Right hindlimb (tissue), 1 donor: ENCODE measurements at places on chromosomes 7 and 10.

- no peak for DNase-seq
These were observed 974.5 kb downstream of the LRMDA start for GRCh38 chr10:76405922-76406321.

DNA sequence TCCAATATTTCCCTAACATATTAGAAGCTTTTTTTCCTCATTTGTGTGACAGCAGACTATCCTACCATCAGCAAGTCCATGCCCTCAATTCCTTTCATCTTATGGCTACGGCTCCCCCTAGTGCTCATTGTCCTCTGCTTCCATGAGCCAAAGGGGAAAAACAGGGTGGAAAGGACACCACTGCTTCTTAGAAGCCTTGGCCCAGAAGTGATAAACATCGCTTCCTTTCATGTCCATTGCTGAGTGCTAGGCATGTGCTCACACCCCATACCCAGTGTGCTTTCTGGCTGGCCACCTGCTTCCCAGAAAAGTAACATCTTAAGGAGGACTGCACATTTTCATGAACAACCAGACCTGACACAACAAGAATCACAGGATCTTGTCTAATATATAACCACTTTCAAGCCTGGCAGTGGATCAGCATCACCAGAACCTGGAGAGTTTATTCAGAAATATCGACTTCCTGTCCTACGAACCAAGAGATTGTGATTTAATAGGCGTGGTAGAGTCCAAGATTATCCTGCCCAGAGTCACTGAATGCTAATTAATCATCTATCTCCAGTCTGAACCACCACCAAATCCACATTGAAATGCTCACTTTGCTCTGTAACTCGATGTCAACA lies 650.5 kb upstream of the SORCS1 start:
- peak; percentile 50 for DNase-seq

GRCh38 chr7:274266-274665 lies 15.7 kb upstream of the FOXL3 start:
- DNase-seq = no peak

DNA sequence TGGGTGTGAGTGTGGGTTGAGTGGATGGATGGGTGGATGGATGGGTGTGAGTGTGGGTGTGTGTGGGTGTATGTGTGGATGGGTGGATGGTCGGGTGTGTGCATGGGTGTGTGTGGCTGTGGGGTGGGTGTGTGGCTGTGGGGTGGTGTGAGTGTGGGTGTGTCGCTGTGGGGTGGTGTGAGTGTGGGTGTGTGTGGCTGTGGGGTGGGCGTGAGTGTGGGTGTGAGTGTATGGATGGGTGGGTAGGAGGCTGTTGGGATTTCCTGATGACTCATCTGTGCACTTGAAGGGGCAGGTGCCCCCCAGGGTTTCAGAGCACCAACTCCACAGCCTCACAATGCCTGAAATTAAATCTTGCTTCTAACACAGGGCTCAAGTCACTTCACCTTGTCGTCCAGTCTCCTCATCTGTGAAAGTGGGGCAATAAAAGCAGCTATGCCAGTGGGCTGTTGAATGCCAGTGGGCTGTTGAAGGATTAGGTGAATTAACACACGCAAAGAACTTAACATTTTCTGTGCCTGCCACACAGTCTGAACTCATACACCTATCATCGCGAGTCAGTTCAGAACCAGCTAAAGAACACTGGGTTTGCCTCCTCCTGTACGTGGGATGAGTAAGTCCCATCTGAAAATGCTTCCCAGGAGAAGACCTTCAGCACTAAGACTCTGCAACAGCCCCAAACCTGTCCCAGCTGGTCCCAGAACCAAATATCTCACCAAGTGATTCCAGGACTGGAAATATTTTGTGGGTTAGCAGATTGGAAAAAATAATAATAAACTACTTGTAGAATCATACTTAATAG lies 32.0 kb downstream of the SFMBT2 start:
- no peak for DNase-seq

DNA sequence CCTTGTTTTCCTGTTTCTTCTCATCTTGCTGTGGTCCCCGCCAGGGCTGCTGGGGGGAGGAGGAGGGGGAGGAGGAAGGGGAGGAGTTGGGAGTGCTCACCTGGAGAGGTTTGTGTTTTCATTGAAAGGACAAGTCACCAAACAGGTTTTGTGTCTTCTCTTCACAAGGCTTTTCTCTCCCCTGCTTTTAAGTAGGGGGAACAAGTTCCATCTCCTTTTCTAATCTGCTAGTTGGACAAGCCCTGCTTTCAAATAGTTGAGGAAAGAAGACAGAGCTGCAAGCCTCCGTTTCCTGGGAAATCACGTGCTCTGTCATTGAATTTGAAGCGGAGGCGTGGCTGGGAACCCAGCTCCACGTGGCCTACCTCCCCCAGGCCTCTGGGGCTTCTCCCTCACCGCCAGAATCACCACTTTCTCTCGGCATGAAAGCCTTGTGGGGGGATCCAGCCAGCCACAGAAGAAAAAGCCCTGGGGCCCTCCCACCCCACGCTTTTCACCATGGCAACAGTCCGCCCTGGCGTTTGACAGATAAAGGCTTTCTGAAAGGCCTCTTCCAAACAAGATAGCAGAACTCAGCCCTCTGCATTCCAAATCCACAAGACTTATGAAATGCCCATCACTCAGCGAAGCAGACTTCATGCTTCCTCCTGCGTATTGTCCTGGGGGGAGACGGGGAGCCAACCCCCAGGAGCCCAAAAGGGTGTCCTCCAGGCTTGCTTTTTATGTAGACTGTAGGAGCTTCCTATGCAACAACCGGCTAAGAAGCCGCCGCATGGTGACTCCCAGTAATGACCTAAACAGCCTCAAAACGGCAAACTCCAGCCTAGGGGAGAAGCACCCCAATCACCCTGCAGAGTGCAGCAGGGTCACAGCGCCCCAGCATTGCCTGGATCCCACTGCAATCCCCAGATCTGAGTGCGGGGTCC lies 51.7 kb downstream of the PROSER2 start:
- peak; percentile 75 for DNase-seq

- no peak for DNase-seq
These were observed 69.8 kb downstream of the MAP3K8 start for GRCh38 chr10:30503700-30504266.

- DNase-seq = no peak
These were observed 193.5 kb upstream of the HDAC9 start for GRCh38 chr7:18302097-18302496.

- DNase-seq = no peak
These were observed 237.1 kb upstream of the FAM3C start for GRCh38 chr7:121633186-121633585.

GRCh38 chr7:108235451-108236061 lies 105.4 kb upstream of the LAMB4 start:
- DNase-seq = no peak

DNA sequence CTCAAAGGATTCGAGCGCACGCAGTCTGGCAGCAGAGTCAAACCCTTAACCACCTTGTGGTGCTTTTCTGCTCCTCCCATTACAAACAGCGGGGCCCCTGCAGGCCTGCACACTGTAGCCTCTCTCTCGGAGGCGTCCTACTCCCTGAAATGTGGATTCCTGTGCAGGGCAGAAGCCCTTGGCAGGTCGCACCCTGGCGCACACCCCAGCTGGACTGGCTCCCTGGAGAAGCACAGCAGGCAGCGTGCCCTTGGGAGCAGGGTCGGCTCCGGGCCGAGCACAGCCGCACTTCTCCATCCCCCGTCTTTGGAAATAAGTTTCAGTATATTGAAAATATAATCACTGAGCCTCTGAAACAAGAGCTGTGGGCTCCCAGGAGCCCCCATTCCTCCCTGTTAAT lies 144.1 kb downstream of the C10orf105 start:
- peak; percentile 39 for DNase-seq

DNA sequence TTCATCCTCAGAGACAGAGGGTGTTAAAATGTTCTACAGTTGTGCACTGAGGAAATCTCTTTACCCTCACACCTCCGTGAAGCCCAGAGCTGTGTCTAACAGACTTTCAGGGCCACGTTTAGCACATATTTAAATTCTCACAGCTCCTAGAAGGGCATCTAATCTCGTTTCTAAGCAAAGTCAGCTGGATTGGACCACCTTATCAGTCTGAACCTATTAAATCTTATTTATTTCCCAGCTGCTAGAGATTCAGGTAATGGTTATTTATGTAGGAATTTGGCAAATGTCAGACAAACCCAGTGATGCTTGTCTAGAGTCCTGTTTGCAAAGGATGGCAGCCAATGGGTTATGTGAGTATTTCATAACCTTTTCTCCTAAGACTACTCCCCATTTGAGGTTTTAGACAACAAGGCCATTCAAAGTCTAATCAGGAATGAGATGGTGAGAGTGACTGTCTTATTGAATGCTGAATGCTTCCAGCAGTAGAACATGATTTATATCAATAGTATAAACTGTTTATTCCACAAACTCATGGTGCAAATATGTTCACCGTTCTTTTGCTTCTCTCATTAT lies 54.8 kb upstream of the EXOC4 start:
- DNase-seq = no peak

- no peak for DNase-seq
These were observed 62.5 kb downstream of the ABCB4 start for GRCh38 chr7:87413029-87413428.

GRCh38 chr10:9921544-9921943 lies 1096.1 kb upstream of the CELF2 start:
- DNase-seq = no peak

DNA sequence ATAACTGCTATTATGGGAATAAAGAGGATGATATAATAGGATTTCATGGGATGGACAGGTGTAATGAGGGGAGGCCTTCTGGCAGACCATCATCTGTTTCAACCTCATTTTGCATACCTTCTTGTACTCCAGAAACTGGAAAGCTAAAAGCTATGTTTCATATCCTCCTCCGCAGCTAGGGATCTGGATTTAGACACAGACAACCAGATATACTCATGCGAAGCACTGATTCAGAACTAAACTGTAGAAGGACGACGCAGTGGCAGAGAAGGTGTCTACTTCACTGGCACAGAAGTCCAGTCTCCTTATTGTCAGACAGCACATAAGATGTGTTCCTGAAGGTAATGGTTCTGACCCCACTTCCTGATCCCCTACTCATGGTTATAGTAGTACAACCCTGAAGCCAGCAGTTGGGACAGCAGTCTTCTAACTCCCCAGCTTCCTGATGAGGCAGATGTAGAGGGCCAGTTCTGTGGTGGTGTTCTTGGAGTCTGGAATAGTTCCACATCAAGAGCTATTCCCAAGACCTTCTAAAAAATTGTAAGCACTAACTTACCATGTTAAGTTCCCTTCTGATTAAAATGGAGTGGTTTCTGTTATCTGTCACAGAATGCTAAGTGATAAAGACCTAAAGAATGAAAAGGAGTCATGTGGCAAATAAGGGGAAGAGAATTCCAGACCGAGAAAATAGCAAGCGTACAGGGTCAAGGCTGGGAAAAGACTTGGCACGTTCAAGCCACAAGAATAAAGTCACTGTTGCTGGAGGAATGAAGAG lies 550.3 kb downstream of the GRM8 start:
- DNase-seq = no peak

GRCh38 chr7:42096681-42097561 lies 140.1 kb downstream of the GLI3 start:
- DNase-seq = peak; percentile 78

DNA sequence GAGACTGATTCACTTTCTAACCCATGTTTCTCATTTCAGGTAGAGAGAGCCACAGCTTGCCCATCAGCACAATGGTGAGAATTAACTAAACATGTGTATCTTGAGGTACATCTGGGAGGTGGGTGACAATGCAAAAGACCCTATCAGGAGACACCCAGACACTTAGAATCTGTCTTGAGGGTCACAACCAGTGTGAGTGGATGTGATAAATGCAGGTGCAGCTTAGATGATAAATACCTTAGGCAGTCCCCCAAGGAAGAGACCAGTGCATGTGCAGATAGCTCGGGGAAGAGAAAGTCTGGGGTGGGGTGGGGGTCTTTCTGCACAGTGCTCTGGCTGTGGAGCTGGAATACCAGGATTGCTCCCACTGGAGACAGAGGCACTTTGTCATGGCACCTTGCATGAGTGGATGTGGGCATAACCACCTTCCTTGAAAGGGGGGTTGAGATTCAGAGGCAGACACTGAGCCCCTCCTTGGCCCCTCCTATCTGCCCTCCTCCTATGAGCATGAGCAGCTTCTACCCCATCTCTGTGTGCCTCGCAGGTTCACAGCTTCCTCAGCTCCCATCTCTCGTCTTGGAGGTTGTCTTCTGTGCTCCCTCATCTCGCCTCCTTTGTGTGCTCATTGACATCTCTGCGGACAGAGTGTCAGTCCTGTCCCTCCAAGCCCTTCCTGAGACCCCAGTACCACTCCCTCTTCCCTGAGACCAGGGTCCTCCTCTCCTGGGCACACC lies 349.8 kb downstream of the TCERG1L start:
- no peak for DNase-seq
